ENCODE measurements at places on chromosomes 1 and 21. TPM values are rescaled to one million over a fixed set of nuclear protein-coding genes. Genes with fewer than 3 reads are reported as not detected.

DNA sequence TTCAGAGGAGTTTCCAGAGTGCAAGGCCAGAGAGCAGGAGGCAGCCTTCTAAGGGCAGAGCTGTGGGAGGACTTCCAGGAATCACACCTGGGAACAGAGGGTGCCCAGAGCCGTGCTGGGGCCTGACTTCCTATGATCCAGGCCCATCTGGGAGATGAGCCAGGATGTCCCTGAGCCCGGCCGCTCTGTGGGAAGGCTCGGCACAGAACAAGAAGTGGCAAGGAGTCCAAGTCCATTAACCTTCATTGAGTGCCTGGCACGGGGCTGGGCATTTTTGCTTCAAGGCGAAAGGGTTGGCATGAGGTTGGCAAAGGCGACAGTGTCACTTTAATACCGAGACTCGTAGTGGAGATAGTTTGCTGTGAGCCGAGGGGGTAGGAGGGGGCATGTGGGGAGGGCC lies 18.2 kb downstream of the TMEM201 start:
- no peak for DNase-seq

- peak; percentile 11 for DNase-seq
Measured at GRCh38 chr1:43706598-43707189, 642 bp upstream of the ST3GAL3 start.

GRCh38 chr21:46052703-46053651 lies 44.9 kb upstream of the COL6A2 start:
- DNase-seq: no peak

DNA sequence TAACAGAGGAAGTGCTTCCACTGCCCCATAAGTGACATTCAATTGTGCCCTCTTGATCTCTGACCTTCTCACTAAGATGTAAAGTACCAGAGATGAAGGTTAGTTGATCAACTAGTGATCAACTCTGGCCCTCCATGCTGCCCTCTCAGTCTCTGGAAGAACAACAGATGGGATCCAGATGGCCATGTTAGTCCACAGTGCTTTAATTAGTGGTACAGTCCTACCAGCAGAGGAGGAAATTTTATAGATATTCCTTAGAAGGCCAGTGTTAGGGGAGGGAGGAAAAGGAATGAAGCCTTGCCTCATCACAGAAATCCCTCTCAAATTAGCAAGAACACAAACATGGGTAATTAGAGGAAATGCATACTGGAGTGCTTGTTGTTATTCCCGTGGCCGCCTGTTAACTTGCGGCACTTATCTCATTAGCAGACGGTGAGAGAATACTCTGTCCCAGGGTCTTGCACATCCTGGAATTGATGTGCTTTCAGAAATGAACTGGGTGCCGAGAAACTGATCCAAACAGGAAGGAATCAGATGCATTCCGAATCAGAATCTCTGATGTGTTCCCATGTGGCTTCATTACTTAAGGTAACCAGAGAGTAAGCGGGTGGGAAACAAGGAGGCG lies 91.1 kb upstream of the RGS4 start:
- DNase-seq: no peak

Gene OPTC
- total RNA-seq: not detected

Gene FAF1
- total RNA-seq: 49.0 TPM

Gene MTX1
- 38.1 TPM for total RNA-seq

Gene SERTAD4
- 1.1 TPM for total RNA-seq

Gene OR2AK2
- total RNA-seq: not detected
